ENCODE measurements at places on chromosomes 16 and 17.

DNA sequence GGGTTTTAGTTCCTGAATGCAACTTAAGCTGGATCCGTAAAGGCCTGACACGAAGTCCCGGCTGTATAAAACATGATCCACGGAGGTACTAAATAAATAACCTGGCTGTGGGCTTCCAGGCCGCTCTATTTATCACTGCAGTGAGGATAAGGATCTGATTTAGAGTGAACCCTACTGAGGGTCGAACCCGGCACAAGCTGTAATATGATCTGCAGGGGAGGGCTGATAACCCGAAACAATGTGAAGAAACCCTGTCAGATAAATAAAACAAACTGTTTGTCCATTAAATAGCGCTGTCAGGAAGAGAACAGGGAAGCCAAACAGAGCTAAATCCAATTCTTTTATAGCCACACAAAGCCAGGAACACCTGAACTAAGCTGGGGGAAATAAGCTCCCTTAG lies 375.6 kb upstream of the SALL1 start:
- DNase-seq = no peak

- peak; percentile 18 for DNase-seq
Measured at GRCh38 chr17:15782866-15783265, 50.8 kb downstream of the TBC1D26 start.

DNA sequence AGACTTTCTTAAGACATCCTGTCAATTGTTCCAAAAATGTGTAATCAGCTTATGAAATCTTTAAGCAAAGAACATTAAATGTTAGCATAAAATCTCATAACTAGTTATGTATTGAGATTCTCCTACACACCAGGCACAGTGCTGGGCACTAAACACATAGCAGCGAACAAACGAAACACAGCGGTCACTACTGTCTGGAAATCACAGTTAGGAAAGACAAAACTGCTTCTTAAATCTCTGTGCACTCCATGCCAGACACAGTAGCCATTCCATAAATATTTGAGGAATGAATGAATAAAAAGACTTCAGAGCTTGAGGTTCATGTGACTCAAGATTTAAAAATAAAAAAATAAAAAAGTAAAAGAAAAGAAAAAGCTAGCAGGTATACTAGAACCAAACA lies 20.1 kb downstream of the TOX3 start:
- no peak for DNase-seq

DNA sequence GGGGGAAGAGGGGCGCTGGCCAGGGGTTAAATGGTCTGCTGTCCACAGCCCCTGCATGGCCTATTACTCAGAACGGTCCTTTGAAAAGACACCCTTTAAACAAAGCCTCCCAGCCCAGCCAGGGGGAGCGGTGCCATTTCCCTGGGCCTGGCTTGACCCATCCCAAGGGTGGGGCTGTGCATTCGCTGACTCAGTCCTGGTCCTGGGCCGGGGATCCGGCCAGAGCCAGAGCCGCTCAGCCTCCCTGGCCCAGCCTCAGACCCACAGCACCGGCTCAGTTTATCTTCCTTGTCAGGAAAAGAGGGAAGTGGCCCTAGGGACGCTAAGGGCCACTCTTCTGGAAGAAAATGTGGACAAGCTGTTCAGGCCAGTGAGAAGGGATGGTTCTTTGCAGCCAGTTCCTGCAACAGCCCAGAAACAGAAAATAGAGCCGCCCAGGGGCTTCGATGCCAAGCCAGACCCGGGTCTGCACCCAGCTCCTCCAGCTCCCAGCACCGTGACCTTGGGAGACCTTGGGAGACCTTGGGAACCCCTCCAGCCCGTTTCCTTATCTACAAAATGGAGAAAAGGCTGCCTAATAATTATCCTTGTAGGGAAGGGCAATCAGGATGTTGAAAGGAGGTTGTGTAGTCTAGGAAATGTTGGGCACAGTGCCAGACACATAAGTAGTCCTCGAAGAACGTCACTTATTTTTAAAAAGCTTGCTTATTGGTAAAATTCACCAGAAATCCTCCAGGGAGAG lies 82.5 kb downstream of the ZDHHC7 start:
- DNase-seq = no peak

DNA sequence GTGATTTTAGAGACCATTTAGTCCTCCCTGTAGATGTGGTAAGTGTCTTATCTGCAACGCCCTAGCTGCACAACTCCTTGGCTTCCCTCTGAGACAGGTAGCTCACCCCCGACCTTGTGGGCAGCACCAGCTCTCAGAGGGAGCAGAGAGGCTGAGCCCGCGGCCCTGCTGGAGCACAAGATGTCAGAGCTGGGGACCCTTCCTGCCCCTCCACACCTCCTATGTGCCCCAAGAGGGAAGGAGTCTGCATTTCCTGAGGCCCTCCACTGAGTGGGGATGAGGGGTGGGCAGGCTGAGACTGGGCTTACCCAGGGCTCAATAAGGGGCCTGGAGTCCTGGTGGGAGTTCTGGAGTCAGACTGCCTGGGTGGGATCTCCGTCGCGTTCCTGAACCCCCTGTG lies 12.2 kb upstream of the ADGRG1 start:
- no peak for DNase-seq
